Amniotic epithelial cell (primary cell): ENCODE measurements at places on chromosomes 13 and 19.

GRCh38 chr13:24458736-24459135 lies 53.8 kb downstream of the PARP4 start:
- peak; percentile 51 for DNase-seq

DNA sequence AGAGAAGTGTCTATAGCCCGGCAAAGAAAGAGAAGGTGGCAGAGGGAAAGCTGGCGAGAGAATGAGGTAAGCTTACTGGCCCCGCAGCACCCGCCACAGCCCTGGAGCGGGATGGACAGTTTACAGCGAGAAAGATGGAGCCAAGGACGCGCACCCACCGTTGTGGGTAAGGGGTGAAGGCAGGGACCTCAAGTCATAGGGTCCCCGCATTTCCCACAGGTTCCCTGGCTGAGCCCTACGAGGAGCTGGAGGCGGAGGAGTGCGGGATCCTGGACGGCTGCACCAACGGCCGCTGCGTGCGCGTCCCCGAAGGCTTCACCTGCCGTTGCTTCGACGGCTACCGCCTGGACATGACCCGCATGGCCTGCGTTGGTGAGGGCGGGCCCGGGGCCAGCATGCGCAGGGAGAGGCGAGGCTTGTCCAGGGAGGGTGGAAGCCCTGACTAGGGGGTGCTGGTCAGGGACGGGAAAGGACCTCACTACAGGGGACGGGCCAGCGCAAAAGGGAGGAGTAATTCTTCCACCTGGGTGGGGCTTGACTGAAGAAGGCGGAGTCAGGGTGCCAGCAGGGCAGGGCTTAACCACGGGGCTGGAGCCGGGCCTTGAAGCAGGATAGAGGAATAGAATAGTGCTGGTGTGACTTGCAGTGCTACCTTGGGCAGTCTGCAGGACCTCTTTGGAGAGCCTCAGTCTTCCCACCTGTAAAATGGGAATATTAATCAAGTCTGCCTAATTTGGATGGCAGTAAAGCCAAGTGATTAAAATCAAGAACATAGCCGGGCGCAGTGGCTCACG lies 26.5 kb downstream of the LTBP4 start:
- no peak for DNase-seq

- DNase-seq, result peak; percentile 58
These were observed 14.2 kb downstream of the ZNF274 start for GRCh38 chr19:58196901-58197616.

DNA sequence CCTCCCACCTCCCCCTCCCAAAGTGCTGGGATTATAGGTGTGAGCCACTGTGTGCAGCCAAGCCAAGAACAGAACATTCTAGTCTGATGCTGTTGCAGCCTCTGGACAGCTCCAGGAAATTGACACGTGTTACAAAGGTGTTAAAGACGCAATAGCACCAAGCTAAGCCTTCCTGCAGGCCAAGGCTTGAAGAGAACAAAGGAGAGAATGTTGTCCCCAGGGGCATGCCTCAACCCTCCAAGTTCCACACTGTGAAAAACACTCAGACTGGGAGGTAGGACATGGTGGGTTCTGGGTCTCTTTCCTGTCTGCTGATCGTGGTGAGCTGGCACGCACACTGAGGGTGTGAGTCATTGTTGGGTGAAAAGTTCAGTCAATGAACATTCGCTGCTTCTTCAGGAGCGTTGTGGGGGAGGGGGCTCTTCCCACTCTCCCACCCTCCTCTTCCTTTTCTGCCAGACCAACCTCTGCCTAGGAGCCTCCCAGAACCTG lies 5.3 kb upstream of the PTPRS start:
- DNase-seq, result peak; percentile 66

GRCh38 chr13:42367831-42368230 lies 95.9 kb downstream of the AKAP11 start:
- DNase-seq, result peak; percentile 14

- DNase-seq, result no peak
These were observed 297.4 kb upstream of the SGCG start for GRCh38 chr13:22883262-22883840.

DNA sequence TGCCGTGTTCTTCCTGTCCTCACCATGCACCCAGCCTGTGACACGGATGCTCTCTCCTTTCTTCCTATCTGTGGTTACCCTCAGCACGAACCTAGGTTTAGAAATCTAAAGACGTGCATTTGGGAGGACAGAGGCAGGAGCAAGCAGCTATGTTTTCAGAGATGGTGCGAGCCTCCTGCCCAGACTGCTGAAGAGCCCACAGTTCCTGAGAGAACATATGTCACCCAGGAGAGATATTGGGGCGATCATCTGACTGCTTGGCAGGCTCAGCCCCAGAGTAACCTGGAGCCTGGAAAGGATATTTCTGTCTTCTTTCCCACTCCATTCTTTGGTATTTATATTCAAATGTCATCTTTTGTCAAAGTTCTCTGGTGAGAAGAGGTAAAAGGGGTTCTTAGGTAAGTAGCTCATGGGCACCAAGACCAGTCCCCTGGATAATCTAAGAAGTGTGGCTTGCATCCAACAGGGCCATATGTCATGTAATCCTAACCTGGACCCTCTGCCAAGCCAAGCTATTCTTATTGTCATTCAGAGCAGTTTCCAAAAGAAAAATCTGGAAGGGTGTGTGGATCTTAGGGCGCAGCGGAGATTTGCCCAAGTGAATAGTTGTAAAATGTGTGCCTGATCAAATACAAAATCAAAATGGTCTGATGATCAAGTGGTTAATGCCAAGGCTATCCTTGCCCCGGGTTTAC lies 59.5 kb downstream of the FGF9 start:
- DNase-seq, result no peak

GRCh38 chr19:55252760-55253663 lies 5.8 kb downstream of the PPP6R1 start:
- no peak for DNase-seq

GRCh38 chr13:33181264-33181663 lies 104.3 kb downstream of the STARD13 start:
- DNase-seq, result no peak

DNA sequence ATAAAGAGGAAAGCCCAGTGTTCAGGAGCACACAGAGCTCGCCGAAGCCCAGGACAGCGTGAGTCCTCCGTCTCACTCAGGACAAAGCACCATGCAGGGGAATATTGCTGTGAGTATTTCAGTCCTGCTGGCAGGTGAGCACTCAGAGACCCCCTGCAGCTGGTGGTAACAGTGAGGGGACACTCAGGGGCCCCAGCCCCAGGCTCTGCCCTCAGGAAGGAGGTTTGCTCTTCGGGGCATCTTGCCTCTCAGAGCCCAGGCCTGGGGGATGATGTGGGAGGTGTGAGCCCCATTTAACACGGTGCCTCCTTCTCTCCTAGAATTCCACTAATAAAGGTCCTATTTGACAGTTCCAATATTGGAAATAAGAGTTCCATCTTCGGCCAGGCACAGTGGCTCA lies 14.8 kb downstream of the LILRA1 start:
- DNase-seq, result no peak

GRCh38 chr13:21450936-21451335 lies 8.2 kb downstream of the ZDHHC20 start:
- DNase-seq, result peak; percentile 31

- peak; percentile 97 for DNase-seq
These were observed 12.8 kb downstream of the IER2 start for GRCh38 chr19:13162724-13163608.

GRCh38 chr19:11300811-11301120 lies 4.8 kb downstream of the TSPAN16 start:
- DNase-seq, result no peak

DNA sequence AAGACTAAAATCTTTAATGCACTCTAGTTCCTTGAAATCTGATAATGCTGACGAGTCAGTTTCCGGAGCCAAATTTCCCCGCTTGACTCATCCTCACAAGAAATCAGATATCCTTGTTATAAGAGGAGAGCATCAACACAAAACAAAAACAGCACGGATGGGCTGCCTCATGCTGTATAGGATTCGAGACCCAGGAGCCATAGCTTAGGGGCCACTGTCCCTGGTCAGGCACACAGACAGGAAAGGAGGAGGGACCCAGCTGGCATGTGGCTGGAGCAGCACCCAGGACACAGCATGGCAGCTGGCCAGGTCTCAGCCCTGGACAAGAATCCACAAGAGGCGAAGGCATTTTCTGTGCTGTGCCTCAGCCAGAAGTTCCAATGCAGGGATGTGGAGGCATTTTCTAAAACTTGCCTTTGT lies 110.2 kb upstream of the SPATA13 start:
- peak; percentile 57 for DNase-seq

DNA sequence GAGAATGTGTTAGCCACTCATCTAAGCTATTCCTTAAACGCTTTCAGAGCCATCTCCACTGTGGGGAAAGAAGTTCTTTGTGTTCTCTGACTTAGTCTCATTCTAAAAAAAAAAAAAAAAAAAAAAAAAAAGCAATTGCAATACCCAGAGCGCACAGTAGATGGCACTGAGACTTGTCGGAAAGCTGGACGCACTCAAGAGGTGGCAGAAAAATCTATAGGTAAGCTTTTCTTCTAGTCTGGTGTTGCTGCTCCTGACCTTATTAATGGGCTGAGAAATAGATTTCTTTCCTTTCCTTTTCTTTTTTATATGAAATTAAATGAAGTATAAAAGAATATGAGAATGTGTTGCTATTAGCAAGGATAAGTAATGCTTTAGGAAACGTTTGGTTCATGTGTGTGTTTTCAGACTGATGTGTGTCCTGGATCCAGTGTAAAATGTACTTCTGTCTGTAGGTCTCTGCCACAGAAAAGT lies 4.7 kb upstream of the GJB2 start:
- peak; percentile 50 for DNase-seq

DNA sequence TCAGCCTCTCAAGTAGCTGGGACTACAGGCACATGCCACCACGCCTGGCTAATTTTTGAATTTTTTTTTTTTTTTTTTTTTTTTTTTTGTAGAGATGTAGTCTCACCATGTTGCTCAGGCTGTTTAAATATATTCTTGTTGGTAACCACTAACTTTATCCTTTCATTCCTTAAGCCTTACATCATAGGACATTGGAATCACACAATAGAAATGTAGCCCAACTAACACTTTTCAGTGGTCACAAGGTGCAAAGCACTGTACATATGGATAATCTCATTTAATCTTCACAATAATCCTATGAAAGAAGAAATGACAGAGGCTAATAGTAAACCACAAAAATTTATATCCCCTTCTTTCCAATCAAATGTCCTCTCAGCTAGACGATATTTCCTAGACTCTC lies 417.8 kb upstream of the DACH1 start:
- no peak for DNase-seq

- no peak for DNase-seq
These were observed 818.6 kb downstream of the SLITRK6 start for GRCh38 chr13:84980571-84980970.

DNA sequence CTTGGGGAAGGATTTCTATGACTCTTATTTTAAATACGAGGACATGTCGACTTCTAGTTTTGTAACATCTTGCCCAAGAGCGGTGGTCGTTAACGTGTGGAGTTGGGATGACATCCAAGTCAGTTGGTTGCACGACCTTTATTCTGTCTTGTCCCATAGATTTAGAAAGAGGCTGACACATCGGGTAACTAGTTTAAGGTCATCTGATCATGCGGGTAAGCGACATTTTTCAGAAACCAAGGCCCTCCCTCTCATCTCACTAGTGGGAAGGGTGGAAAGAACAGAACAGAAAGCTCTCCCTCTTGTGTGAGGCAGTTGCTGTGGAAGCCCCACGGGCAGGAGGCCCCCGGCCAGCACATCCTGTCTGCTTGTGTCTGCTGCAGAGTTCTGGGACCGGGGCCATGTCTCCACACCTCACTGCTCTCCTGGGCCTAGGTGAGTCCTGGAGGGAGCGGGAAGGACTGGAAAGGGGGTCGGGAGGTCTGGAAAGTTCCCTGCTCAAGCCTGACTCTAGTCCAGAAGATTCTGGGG lies at the start of gene LAIR2:
TSS of gene LAIR2 (plus strand) at position 314 of the 531 bp plus-strand sequence. CDS start at position 402, 88 bp downstream.
- no peak for DNase-seq

DNA sequence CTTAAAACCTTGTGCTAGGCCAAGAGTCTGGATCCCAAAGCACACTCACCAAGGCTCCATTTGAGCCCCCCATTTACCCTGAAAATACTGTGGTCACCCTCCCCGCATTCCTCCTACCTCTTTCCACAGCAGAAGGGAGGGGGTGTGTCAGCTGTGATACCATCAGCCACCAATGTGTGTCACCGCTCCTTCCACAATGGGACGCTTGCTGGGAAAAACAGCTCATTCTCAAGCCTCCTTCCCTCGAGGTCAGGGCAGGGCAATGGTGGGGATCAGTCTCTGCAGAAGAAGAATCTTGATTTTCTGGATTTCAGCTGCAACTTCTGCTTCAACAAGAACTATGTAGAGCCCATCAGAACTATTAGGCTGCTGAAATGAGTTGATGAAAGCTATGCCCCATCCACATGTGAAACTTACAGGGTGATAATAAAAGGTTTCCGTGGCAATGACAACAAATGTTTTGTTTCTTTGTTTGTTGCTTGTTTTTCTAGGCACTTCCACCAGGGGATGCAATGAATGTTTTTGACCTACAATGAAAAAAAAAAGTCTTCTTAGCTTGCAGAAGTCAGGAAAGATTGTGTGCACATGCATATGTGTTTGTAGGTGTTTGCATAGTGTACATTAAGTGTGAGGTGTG lies 26.4 kb upstream of the ZNF507 start:
- DNase-seq, result no peak

GRCh38 chr13:41054212-41054877 lies 7.0 kb upstream of the WBP4 start:
- DNase-seq, result peak; percentile 82

DNA sequence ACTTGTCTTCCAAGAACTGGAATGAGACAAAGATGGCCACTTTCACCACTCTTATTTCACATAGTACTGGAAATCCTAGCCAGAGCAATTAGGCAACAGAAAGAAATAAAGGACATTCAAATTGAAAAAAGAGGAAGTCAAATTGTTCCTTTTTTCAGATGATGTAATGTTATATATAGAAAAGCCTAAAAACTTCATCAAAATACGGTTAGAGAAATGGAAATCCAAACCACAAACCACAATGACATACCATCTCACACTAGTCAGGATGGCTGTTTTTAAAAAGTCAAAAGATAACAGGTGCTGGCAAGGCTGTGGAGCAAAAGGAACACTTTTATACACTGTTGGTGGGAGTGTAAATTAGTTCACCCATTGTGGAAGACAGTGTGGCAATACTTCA lies 113.3 kb upstream of the SPRY2 start:
- peak; percentile 78 for DNase-seq

DNA sequence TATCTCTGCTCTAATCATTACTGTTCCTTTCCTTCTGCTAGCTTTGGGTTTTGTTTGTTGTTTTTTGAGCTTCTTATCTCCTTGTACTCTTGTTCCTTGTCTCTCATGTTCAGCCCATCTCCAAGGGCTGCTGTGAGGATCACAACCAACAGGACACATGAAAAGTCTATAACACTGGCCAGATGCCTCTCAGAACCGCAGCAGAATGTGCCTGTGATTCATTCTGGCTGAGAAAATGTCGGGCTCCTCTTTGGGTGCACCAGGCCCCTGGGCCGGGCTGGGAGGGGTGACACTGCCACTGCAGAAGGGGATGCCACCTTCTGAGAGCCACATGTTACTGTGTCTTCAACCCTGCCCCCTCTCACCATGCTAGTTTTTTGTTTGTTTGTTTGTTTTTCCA lies 48.0 kb downstream of the GGACT start:
- peak; percentile 87 for DNase-seq

GRCh38 chr13:79560954-79561353 lies 80.0 kb downstream of the NDFIP2 start:
- DNase-seq, result no peak
